ENCODE measurements at places on chromosomes 2 and 18.

DNA sequence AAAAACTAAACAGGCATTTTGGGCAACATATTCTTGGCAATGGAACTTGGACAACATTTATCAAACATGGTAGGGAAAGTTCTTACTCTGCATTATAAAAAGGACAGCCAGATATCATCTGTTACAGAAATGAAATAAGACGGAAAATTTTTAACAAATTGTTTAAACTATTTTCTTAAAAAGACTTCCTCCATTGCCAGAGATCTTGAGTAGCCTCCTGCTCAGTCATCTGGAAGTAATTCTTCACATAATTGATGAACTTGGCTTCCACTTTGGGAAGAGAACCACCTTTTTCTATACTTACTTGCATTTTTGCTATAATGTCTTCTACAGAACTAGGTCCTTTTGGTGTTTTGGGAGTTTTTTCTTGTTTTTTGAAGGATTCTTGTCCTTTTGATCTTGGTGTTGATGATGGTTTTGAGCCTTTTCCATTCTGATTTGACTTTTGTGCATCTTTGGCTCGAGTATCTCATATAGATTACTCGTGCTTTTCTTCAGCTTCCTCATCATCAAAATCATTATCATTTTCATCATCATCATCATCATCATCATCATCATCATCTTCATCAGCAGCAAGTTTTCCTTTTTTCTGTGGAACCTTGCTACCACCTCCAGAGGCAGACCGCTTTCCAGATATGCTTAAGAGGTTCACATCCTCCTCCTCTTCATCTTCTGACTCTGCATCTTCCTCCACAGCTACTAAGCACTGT, 66.2 kb downstream of the CD28 start:
- DNase-seq: no peak

DNA sequence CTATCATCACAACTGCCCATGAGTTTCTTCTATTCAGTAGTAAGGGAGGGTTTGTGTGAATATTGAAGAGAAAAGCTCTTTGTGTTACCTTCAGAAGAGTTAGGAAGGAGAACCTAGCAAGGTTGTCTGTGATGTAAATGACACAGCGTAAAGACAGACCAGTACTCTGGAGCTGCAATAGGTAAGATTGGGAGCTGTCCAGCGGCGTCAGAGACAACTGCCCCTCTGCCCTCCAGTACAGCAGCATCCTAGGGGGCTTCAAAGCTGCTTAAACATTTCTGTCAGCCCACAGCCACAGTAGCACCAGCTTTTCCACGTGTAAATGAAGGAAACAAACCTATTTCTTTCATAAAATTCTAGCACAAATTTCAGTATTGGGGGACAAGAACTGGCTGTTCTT, 34.5 kb downstream of the NYAP2 start:
- no peak for DNase-seq

DNA sequence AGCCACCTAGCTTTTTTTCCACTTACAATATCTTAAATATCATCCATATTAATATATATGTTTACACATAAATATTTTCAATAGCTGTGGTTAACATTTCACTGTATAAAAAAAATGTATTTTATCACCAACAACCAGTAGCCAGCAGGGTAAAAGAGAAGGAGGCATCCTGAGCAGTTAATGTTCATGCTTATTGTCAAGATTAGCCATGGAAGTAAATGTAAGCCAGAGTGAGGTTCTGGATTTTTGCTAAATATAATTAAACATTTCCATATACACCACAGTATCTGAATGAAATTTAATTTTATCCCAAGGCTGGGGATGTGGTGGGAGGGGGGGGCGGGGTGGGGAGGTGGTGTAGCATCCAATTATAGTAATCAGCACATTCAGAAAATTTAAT, 80.3 kb upstream of the GRB14 start:
- no peak for DNase-seq

- no peak for DNase-seq
Observed at GRCh38 chr2:190838492-190838910, 42.1 kb upstream of the GLS start.

- DNase-seq: no peak
Observed at GRCh38 chr2:27312152-27312551, 3.9 kb upstream of the UCN start.

DNA sequence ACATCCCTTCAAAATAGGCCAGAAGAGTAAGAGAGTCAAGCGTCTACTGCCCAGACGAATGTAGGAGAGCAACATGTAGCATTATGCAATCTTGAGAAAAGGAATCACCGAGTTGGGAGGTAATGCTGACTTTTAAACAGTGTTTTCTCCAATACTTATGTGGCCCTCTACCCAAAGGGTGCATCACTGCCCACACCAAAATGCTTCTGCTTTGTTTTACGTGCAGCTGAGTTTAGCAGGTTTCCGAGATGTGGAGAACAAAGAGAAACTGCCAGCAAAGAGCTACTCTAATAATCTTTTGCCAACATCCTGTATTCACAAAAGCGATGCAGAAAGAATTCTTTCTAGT, 63.4 kb upstream of the ZEB2 start:
- DNase-seq: no peak

DNA sequence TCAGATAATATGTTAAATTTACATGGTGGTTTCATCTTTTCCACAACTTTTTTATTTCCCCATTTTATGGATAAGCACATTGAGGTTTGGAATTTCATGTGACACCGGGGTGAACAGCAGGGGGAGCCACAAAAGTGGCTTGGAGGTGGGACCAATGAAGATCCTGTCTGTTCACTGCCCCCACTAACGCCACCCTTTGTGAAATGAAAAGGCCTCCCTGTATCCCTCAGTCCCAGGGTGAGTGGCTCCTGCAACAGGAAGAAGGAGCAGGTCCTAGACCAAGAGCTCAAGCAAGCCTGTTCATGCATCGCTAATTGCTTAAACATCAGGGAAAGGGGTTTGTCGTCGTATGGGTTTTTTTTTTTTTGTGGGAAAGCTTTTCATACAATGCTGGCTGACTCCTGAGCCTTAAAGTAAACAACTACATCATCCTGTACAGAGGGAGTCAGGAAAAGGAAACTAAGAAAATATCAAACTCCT, 267.8 kb upstream of the EPAS1 start:
- no peak for DNase-seq

DNA sequence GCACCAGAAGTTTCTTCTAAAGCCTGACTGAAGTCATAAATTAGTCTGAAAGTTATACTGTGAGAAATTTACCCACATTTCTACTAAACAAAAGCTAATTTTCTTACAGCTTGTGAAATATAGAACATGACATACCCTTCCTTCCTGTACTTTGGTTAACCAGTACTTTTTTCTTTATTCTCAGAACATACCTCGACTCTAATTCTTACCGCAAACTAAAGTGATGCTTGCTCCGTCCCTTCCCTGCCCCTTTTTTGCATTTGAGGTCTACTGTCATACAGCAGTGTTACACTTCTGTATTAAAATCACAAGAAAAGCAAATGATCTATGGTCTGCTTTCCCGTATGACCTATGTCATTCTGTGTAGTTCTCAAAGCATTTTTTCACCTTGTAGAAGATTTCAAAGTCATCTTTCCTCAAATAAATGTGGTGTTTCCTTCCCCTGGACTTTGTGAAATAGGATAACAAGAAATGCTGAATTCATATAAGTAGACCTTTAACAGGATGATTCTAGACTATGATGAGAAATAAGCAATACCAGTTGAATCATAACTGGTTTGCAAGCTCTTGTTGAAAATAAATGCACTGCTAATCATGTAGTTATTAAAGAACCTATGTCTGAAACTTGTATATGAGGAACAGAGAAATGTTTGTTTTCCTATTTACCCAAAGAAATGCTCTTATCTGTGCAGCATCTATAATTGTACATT, 30.4 kb downstream of the CYTIP start:
- DNase-seq: no peak

DNA sequence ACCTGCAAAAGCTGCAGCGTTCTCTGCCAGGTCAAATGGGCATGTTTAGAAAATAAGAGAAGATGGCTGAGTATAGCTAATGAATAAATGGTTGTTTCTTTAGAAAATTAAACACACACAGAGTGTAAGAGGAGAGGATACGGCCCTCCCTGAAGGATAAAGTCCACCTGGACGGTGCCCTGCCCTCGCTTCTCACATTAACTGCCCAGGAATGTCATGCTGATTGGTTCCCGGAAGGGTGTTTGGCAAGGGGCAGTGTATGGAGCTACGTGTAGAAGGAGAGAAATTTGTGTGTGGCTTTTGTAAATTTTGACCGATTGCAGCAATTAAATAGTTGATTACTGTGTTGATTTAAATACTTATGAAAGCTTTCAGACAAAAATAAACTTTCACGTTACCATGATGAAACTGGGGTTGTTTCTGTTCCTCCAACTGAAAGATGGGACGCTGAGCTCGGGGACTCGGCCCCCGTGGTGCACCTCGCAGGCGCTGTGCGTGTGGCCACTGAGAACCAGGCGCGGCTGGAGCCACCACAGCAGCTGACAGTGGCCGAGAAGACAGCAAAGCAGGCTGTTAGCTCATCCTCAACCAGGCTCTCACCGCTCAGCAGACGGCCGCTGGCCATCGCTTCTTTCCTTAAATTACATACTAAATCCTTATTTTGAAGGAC, 22.7 kb downstream of the MPPE1 start:
- DNase-seq: no peak

GRCh38 chr2:40463112-40463511, 11.2 kb upstream of the SLC8A1 start:
- no peak for DNase-seq

- DNase-seq: no peak
Observed at GRCh38 chr18:31149351-31149750, 13.3 kb downstream of the DSC1 start.

DNA sequence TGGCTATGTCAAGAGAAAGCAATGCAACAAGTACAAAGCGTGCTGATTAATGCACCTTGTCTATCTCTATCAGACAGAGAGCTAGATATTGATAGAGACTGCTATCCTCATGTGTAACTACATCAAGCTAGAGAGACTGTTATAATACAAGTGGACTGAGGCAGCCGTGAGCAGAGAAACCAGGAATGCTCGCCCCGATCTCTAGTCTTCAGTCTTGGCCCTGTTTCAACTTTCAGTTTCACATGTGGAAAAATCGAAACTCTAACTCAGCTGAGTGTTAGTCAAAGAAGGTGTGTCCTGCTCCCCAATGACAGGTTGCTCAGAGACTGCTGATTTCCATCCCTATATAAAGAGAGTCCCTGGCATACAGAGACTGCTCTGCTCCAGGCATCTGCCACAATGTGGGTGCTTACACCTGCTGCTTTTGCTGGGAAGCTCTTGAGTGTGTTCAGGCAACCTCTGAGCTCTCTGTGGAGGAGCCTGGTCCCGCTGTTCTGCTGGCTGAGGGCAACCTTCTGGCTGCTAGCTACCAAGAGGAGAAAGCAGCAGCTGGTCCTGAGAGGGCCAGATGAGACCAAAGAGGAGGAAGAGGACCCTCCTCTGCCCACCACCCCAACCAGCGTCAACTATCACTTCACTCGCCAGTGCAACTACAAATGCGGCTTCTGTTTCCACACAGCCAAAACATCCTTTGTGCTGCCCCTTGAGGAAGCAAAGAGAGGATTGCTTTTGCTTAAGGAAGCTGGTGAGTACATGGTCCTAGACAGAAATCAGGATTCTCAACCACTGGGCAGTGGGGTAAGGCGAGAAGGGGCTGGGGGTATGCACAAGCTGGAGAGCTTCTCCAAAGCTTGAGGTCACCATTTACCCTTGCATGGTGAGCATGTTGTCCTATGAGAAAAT, at the start of gene RSAD2:
RSAD2 (plus strand) TSS at position 376 of the 903 bp plus-strand sequence; CDS start at position 400, 24 bp downstream.
- no peak for DNase-seq

DNA sequence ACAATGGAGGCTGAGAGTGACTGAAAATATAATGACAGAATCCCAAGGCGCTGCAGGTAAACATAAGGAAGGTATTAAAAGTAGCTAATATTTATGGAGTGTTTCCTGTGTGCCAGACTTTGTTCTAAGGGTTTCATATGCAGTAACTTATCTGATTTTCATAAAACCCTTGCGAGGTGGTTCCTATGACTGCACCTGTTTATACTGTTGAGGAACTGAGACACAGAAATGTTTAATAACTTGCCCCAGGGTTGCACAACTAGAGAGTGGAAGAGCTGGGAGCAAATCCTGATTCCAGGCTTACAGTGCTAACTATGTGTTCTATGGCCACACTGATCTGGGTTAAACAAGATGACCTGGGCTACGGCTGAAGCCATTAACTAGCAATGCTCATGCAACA, 2.4 kb downstream of the SP110 start:
- DNase-seq: no peak

DNA sequence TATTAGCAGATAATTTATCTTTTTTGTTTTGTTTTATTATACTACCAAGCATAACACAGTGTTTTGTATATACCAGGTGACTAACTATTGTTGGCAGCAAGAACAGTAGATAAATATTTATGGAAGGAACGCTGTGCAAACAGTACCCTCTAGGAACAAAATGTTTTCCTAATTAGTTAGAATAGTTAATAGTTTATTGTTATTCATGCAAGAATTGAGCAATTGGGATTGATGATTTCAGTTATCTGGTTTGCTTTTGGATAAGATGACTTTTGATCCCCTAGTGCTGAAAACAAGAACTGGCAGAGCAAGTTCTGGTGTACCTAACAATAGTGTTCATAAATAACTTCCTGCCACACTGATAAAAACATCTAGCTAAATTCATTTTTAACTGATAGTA, 323.3 kb downstream of the TGIF1 start:
- no peak for DNase-seq

DNA sequence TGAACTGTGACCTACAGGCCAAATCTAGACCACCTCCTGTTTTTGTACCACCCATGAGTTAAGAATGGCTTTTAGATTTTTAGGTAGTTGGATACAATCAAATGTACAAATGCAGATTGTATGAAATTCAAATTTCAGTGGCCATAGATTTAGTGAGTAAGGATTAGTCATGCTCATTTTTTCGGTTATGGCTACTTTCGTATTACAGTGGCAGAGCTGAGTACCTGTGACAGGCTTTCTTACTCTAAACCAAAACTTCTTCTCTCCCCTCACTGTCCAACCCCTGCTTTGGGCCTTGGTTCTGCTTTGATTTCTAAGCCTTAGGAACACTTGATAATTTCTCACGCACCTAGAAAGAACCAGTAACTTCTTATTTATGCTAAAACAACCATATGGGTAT, 82.1 kb downstream of the CDC42EP3 start:
- DNase-seq: no peak

DNA sequence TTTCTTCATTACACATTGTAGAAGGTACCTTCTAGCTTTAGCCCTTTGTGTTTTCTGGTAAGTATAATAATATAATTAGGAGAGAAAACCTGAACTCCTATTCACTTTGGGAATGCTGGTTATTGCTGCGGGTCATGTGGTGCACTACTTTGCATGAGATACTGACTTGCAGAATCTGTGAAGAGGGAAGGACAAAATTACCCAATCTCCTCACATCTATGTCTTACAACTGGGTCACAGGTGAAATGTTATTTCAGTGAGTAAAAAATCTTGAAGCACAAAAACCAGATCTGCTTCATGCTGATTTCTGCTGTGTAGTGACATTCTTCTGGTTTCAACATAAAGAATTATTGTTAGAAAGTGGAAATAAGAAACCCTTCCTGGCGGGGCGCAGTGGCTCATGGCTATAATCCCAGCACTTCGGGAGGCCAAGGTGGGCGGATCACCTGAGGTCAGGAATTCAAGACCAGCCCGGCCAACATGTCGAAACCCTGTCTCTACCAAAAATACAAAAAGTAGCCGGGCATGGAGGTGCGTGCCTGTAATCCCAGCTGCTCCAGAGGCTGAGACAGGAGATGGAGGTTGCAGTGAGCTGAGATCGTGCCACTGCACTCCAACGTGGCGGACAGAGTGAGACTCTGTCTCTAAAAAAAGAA, 211.0 kb upstream of the REG3G start:
- DNase-seq: no peak
